Globus pallidus (tissue), 1 donor: ENCODE measurements at places on chromosomes 6 and 20.

GRCh38 chr20:11205769-11206362 lies 532.1 kb upstream of the JAG1 start:
- DNase-seq = no peak

- no peak for DNase-seq
Measured at GRCh38 chr6:11317885-11318771, 85.7 kb upstream of the NEDD9 start.

DNA sequence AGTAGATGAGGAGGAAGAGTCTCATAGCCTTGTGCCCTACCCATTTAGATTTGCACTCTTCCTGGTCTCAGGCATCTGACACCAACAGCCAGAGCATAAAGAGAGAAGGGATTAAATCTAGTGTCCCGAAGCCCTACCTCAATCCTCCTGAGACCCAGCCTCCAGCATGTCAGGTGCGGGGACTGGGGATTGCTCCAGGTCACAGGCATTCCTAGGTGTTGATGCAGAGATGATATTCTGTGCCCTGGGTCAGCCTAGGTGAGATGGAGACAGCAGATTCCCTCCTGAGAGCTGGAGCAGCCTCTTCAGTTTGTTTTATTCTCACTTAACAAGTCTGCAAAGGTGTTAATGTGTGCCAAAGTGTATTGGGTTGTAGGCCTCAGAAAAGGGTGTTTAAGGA lies 89.8 kb downstream of the ANKRD6 start:
- DNase-seq = no peak

- DNase-seq = no peak
Measured at GRCh38 chr6:53309059-53309900, 39.5 kb downstream of the ELOVL5 start.

DNA sequence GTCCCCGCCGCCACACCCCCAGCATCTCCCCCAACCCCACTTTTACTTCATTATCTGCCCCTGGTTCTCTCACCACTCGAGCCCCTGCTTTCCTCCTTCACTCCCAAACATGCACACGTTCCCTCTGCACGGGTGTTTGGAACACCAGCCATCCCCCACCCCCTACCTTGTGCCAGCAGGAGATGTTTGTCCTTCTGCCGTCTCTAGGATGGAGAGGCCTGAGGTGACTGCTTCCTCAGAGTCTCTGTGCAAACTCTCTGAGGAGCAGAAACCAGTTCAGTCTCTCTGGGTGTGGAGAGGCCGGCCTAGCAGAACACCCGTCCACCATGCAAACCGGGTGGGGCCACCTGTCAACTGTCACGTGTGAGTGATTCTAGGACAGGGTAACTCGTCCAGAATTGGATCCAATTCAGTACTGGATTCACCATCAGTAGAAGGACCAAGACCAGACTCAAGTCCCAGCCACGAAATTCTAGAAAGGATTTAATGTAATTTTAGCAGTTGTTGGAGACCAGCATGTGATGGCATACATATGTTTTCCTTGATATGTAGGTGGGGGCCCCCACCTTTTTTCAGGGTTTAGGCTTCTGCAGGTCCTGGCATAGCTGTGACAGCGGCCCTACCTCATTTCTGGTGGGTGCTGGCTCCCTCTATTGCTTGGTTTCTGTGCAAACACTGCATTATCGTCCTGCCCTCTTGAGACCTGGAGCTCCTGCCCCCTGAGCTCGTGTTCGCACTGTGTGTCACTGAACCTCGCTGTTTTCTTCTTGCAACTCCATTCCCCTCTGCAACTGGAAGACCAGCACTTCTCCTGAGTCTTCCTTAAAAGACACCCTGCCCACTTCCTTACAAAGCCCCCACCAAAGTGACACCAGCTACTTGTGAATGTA lies at the start of gene RAET1E:
Gene RAET1E, minus strand, starts transcription at position 259 of the 890 bp plus-strand sequence. CDS start 7,212 bp downstream, outside the sequence.
- no peak for DNase-seq

- DNase-seq = no peak
Measured at GRCh38 chr6:107192830-107193229, 77.5 kb upstream of the BEND3 start.

DNA sequence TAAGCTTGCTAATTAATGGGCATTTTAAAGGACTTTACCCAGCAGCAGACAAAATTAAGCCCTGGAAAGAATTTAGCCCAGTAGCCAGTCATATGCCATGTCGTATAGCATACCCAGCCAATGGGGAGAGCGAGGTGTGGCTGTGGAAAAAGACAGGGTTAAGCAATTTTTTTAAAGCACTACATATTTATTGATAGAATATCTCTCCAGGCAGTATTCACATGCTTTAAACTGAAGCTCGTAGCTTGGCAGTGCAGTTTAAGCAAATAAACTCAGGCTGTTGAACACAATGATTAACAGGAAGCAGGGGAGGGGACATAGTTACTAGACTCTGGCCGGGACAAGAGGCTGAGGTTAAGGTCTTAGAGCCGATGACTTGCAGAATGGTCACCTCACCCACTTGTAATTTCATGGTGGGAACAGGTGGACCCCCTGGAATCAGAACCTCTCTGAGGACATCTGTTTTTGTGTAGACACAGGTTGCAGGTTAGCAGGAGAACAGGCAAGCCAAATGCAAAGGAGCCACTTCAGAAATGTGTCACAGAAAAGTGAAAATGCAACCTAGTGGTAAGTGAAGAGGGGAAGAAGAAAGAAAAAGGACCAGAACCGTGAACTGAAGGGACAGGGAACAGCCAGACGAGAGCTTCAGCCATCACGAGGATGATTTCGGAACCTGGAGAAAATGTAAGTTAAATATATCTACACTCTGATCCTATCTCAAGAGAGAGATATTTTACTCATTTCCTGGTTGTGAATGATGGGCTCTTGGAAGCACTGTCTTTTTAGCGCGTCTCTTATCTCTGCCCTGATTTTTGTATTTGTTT lies 7.2 kb downstream of the GCNT2 start:
- no peak for DNase-seq

DNA sequence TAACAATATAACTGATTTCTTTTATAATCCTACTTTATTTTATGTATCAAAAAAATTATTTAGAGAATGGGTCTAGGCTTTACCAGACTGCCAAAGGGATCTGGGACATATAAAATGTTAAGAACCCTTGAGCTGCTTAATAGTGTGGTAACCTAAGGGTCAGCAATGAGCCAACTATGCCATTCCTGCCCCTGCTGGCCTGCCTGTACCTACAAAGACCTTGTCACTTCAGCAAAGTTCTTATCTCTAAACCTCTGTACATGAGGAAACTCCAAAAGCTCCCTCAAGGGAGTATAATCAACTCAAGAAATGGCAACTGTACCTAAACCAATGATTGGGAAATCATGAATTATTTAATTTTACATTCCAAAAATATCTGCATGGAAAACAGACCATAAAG lies 266.9 kb downstream of the PKHD1 start:
- DNase-seq = no peak

GRCh38 chr6:131717836-131718542 lies 7.2 kb upstream of the CTAGE9 start:
- DNase-seq = no peak

- DNase-seq = no peak
Measured at GRCh38 chr20:52953020-52953419, 19.1 kb upstream of the TSHZ2 start.

DNA sequence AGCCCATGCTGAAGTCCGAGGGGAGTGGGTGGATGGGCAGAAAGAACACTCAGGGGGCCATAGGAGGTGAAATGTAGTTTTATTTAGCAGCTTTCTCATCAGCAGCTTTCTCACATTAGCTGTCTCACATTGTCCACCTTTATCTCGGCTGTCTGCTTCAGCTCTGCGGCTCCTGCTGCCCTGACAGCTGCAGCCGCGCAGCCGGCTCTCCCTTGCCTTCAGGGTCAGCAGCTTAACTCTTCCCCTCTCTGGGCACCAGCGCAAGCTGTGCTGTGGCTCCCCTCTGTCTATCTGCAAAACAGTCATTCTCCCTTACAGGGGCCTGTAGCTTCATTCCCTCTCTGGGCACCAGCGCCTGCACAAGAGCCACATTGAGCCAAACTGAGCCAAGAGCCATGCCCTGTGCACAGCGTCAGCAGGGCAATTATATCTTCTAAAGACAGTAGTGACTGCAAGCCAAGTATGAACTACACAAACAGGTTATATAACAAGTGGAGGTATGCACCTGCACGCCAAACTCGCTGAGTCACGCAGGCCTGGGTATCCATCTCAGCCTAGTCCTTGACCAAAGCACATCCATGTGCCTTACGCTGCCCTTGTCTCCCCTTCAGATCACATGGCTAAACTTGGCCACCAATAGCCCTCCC lies 198.8 kb downstream of the EYA2 start:
- DNase-seq = no peak

DNA sequence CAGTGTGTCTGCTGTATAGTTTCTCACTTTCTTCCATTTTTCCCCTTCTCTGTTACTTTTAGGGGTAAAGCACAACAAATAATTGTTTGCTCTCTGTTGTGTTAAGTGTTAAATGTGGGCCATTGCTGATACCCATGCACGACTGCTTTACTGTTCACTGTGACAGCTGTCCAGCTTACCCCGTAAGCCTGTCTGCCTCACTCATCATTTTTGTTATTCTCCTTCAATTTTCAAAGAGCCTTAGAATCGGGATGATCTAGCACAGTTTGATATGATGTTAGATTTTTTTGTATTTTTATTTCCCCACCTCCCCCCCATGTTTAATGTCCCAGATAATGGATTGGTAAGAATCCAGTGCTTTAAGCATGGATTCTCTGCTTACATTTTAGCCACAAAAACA lies 41.2 kb upstream of the MLIP start:
- no peak for DNase-seq

DNA sequence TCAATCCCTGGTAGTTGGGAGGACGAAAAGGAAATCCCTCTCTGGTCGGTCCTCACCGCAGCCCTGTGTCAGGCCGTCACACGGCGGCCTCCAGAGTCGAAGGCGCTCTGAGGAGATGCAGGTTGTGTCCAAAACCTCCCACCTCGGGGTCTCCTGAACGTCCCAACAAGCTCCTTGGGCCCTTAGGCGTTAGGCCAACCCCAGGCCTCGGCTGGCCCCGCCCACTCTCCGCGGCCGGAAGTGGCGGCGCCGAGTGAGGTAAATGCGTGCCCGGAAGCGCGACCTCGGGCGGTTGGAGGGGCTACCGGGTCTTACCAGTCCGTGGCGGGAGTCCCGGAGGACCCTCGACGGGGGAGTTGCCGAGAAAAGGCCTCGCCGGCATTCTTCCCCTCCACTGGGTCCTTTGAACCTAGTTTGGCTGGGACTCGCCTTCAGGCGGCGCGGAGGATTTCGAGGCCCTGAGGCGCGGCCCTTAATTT lies at the start of gene TDRD6:
Gene TDRD6, plus strand, starts transcription at position 267 of the 479 bp plus-strand sequence. CDS start 244 bp downstream, outside the sequence.
- no peak for DNase-seq

- no peak for DNase-seq
Measured at GRCh38 chr6:26576407-26576843, 20.3 kb upstream of the ABT1 start.

- DNase-seq = no peak
Measured at GRCh38 chr20:36736451-36737182, 9.3 kb downstream of the NDRG3 start.

DNA sequence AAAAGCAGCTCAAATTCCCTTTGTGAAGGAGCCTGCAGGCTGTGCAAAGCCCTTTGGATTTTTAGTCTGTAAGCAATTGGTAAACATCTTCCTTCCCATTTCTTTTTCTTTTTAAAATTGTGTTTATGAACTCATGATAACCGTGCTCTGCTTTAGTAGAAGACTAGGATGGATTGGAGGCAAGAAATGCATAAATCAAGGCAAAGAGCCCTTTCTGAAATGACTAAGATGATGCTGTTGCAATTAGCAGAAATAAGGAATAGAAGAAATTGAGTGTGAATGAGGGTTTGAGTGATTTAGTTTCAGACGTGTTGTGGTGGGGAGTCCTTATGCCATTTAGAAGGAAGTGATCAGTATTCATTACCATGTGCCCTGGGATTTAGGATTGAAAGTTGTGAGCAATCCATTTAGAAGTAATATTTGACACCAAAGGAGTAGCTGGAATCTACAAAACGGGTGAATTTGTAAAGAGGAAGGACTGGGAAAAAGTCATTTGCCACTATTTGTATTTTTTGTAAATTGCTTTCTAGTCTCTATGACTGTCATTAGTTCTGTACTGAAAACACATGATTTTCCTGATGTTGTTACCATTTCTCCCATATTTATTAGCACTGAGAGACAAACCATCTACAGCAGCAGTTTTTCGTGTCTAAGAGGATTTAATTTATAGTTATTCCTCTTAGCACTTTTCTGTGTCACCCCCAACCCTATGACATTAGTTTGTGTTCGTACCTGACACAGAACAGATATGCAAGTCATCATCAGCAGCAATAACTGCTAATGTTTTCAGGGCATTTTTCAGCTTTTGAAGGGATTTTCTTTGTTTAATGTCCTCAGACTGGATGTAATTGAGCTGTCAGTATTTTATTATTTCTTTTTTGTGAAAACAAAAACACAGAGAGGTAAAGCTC lies 265.0 kb downstream of the UTRN start:
- DNase-seq = no peak

DNA sequence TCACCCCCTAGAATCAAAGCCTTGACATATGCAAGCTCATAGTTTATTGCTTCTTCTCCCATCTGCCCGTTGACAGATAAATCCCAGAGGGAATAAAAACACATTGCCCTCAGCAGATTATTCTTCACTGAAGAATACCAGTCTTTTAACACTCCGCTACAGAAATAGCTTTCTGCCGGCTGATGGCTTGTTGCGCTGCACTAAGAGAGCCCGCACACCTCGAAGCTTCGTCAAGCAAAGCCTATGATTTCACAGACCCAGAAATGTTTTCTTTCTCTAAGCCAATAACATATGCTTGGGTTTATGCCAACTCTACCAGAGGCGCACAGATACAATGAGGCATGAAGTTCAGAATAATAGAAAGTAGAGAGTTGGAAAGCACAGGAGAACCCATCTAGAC lies 208.9 kb upstream of the FOXQ1 start:
- DNase-seq = no peak

- DNase-seq = peak; percentile 30
Measured at GRCh38 chr6:166382500-166382932, 224 bp downstream of the MPC1 start.

- no peak for DNase-seq
Measured at GRCh38 chr6:168258795-168259194, 60.8 kb downstream of the DACT2 start.

DNA sequence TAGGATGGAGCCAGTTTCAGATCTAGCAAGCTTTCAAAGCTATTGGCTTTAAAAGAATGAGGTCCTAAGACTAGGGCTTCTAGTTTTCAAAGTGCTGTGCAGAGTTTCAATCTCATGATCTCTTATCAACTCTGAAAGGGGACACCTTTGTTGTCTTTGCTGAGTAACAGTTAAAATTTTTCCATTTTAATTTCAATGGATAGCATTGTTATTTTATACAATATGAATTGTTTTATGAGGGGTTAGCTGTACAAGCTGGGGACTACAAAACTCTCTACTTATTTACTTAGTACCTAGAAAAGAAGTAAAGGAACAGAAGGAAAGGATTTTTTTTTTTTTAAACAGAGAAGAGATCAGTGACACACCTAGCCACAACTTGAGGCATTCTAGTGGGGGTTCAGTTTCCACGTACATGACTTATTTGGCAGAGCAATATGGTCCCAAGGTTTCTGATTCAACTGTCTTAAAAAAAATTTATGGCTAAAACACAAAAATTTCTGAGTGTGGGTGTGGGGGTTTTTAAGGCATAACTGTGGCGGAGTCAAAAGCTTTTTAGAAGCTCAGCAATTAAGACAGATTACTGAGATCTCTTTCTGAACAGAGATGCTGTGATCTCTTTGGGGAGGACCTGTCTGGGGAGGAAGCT lies 46.1 kb upstream of the JAG1 start:
- DNase-seq = no peak

GRCh38 chr6:122129313-122130025 lies 270.0 kb upstream of the HSF2 start:
- peak; percentile 23 for DNase-seq
